ENCODE measurements at places on chromosomes 3 and 15.
A peak's percentile ranks its signal among the peaks of the same experiment; 100 is the strongest.

GRCh38 chr15:48325400-48325799 is 5.8 kb upstream of the DUT start:
- no peak for DNase-seq

GRCh38 chr3:45207446-45207845 is 18.6 kb downstream of the TMEM158 start:
- DNase-seq = no peak

- no peak for DNase-seq
Observed at GRCh38 chr3:158456114-158456513, 114.9 kb upstream of the MLF1 start.

DNA sequence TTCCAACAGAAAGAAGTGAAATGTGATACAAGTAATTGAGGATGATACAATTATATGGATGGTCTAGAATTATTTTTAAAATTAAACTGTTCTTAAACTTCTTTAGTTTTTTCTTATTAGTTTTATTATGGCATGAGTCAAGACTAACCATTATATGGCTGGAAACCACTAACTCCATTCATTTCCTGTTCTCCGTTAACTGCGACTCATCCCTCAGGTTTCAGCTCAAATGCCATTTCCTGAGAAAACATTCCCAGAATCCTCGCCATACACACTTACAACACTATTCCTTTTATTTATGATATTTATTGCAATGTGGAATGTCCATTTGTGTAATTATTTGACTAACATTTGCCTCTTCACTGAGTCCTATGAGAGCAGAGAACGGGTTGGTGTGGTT is 394.1 kb downstream of the SOX2 start:
- DNase-seq = no peak

DNA sequence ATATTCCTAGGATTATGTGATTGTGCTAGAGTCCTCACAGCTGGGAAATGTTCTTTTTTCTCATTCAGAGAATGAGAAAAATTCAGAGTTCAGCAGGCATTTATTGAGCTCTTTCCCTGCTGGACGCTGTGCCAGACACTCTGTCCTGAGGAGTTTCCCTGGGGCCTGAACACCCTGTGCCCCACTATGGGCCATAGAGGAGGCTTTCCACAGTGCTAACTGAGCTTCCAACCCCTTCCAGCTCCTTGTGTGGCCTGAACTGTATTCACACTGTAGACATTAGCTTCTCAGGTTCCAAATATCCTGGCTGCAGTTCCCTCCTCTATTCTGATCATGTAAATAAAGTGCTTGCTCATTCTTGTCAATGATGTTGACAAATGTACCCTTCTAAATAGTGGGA is 10.0 kb downstream of the ABHD2 start:
- no peak for DNase-seq

- no peak for DNase-seq
Observed at GRCh38 chr15:67030036-67030762, 35.2 kb upstream of the SMAD3 start.

DNA sequence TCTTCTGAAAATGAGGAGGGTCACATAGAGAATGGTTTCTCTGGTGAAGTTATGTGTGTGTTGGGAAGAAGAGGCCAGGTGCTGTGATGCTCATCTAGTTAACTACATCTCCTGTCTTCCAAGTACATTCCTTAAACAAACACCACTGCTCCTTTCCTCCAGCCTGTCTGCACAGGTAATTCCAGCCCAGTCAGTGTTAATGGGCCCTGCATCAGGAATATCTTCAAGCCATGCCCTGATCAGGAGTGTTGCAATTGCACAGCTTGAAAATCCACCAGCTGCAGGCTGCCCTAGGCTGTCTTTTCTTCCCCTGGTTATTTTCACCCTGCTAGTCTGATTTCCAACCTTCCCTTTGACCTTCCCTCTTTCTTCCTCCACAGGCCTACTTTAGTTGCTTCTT is 41.9 kb upstream of the LMOD3 start:
- DNase-seq = no peak

DNA sequence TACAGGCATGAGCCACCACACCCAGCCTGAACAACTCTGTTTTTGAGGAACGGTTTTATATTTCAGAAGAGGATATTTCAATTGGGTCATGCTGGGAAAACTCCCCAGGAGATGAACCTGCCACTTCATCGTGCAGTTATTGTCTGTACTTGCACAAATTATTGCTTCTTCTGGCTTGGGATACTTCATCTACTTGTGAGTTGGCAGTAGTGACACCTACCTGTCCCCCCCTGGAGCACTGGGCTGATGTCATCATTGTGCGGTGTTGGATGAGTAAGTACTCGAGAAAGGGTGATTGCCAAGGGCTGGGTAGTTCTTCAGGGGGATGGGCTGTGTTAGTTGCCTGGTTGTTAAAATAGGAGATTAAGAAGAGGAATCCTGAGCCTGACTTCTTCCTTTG is 85.1 kb upstream of the SAMMSON start:
- DNase-seq = no peak

DNA sequence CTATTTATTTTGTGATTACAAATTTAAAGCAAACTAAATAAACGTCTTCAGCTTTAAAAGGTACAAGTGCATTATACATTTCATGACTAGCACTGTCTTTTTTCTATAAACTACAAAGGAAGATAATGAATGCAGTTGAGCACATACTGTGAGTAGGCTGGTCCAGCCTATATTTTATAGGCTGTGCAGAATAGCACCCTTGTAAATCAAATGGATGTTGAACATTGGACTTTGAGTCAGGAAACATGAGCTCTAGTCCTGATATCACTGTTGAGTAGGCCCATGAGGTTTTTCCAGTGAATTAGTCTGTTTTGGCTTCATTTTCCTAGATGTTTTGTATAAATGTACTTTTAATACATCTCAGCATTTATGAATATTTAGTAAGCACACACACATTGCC is 447.3 kb upstream of the KCNMB2 start:
- peak; percentile 14 for DNase-seq

GRCh38 chr3:98233468-98233867 is 30.6 kb upstream of the OR5H6 start:
- no peak for DNase-seq

GRCh38 chr3:103470498-103470897 is 1035.7 kb downstream of the ZPLD1 start:
- DNase-seq = no peak

GRCh38 chr3:106570426-106570825 is 701.6 kb upstream of the CBLB start:
- no peak for DNase-seq

DNA sequence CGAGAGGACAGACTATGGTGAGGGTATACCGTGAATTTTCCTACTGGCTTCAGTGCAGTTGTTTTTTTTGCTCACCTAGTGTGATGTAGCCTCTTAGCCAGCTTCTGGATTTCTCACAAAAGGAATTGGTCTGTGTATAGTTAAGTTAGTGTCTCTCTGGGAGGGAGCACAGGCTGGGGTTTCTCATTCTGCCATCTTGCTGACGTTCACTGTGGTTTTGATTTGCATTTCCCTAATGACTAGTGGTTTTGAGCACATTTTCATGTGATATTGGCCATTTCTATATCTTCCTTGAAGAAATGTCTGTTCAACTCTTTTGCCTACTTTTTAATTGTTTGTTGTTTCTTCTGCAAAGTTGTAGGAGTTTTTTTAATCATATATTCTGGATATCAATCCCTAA is 2.2 kb upstream of the CD86 start:
- no peak for DNase-seq

DNA sequence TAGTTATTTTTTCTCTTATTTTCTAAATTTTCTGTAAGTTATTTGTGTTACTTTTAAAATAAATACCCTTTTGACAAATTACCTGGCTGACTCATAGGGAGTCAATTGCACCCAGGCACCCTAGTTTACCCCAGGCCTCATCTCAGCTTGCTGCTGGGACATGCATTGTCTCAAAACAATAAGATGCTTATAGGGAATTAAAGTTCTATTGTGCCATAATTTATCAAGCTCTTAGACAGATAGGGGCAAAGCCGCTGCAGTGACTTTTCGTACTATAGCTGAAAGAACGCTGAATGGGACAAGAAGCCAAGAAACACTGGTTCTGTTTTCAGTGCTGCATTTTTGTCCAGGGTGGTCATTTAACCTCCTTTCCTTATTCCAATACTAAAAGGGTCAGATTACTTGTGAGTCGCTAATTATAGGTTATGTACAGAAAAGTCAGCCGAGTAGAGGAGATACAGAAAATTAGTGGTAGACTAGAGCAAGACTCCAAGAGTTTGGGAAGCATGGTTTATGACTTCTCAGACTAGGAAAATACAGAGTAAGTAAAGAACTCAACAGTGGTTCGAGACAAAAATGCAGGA is 50.3 kb downstream of the EXD1 start:
- DNase-seq = no peak

DNA sequence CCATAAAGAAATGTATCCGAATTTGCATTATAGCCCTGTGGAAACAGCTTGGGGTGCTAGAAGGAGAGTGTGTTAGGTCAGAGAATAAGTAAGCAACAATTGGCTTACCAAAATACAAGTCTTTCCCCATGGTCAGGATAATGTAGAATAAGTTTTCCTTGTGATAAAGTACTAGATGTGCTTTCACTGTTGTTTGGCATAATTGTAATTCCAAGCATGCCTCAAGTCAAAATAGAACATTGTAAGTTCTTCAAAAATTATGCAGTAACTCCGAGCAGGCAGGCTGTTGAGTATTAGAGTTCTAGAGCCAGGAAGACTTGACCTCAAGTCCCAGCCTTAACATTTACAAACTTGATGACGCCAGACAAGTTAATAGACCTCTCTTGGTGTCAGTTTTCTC is 242.0 kb downstream of the TUSC7 start:
- no peak for DNase-seq

DNA sequence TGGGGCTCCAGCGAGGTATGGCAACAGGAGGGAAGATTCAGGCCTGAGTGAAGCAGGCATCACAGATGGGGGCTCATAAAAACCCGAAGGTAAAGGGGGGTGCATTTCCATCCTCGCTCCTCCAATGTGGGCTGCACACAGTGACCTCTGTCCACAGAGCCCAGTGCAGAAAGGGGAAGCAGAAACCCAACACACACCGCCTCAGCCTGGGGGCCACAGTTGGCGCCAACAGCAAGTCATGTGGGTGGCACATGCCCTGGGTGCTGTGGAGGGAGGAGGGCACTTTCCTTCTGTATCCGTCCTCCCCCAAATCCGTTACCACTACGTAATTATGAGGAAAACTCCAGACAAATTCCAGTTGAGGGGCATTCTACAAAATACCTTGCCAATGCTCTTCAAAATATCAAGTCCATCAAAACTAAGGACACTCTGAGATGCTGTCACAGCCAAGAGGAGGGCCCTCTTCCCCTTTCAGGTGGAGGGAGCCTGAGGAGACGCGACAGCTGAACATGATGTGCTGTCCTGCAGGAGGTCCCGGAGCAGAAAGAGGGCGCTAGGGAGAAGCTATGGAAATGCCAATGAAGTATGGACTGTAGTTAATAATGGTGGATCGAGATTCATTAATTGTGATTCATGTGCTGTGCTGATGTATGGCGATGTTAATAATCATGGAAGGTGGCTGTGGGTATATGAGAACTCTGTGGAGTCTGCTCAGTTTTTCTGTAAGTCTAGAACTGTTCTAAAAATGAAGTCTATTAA is 16.4 kb downstream of the APBA2 start:
- DNase-seq = no peak

DNA sequence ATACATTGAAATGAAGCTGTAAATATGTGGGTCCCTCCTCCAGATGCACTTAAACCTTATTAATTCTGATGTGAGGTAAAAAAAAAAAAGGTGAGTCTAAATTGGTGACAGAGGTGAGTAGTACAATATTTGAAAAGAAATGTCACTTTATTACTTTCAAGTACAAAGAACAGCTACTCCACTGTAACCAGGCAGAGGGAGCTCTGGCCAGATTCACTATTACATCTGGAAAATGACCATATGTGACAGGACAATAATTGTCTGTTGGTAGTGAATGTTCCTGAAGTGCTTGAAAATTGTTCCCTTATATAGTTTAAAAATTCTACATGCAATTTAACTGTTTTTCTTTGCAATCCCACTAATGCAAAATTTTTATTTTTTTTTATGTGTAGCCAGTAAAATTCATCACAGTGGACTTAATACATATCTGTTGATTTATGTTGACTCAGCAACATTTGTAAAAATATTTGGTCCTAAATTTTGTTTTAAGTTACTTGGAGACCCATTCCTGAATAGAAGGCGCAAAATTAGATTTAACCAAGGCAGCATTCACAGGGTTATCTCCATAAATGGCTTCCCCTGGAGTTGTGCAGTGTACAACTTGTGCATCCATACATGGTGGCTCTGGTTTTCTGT is 231.9 kb upstream of the TBC1D5 start:
- DNase-seq = no peak

GRCh38 chr15:69518806-69519205 is 66.2 kb downstream of the RPLP1 start:
- no peak for DNase-seq

GRCh38 chr15:24848050-24848449 is 106.7 kb upstream of the SNRPN start:
- DNase-seq = peak; percentile 71

DNA sequence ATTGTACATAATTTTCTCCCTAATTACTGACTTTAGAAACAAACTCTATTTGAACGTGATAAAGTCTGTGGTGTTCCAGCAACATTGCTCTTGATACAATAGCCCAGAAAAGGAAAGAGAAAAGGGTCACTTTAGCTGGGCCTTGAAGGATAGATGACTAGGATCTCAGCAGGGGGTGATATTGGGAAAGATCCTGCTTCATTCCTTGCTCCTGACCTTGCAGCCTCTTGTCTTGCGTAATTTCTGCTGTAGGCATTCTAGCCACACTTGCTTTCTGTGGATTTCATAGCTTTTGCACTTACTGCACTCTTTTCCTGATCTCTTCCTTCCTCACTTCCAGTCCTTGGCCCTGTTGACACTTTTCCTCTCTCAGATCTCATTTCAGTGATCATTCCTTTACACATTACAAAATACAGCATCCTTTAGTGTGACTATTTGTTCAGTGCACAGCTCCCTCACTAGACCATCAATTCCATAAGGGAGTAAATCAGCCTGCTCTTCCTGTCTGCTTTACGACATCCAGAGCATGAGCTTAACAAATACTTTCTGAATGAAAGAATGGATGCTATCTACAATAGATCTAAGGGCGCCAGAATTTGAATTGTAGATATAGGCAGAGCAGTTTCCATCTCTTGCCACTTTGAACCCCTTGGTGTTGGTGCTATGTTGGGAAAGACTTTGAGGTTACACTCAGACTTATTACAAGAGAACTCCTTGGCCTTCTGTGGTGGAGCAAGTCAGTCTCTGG is 559.6 kb upstream of the MDFIC2 start:
- no peak for DNase-seq

- peak; percentile 4 for DNase-seq
Observed at GRCh38 chr3:126180477-126181397, at the start of gene ALDH1L1. TSS of gene ALDH1L1 (minus strand) at chr3:126180586. CDS start at chr3:126160979, 19,607 bp downstream.

- DNase-seq = no peak
Observed at GRCh38 chr3:138389841-138390581, 41.6 kb downstream of the MRAS start.

DNA sequence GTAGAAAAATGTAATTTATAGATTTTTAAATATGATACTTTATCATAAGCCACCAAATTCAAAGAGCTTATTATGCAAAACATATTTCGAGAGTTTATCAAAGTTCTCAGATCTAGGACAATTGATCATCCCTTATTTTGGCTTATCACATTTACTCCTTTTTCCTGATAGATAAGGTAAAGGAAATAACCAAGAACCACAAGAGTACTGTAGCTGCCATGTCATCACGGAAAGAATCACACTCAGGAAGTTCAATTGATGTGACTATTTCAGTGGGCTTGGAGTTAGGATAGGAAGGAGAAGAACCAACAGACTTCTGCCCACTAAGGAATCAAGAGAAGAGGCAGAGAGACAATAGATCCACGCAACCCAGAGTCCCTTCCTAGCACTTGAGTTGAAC is 142.7 kb upstream of the TMCO5A start:
- no peak for DNase-seq

Measured in NCI-H1930 (cell line).